ENCODE measurements at places on chromosomes 1 and 21.

- DNase-seq: no peak
Observed at GRCh38 chr1:12335815-12336214, 106.0 kb downstream of the VPS13D start.

GRCh38 chr1:36715797-36716196 lies 233.1 kb upstream of the CSF3R start:
- DNase-seq: no peak

- DNase-seq: no peak
Observed at GRCh38 chr1:193525411-193525810, 339.0 kb upstream of the B3GALT2 start.

DNA sequence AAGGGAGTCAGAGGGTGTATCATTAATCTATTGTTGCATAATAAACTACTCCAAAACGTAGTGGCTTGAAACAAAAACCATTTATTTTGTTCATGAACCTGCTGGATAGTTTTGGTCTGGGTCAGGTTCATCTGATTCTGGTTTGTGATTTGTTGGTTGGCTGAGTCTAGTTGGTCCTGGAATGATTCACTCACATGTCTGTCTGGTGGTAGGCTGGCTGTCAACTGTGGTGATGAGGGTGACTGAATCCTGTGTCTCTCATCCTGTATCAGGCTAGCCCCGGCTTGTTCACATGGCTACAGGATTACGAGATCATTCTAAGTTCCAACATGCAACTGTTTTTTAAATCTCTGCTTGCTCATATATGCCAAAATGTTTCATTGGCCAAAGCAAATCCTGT lies 22.5 kb upstream of the SIKE1 start:
- no peak for DNase-seq

DNA sequence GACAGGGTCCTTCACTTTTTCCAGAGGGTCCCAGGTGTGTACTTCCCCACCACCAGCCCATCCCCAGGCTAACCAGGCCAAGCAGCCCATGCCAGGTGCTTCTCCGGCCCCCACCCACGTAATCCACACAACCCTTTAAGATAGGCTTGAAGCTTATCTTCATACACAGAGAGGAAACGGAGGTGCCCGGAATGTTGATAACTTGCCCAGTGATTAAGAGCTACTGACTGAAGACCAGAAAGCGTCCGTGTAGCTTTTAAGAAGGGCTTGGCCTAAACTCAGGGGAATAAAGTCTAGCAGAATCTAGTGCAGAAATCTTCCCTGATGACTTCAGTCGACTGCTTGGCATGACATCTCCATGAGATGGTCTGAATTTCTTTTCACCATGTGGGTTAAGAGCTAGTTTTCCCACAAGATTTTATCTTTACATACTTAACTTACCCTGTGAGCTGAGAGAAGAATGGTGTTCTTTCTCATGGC lies 138.7 kb downstream of the GALNT2 start:
- DNase-seq: peak; percentile 65

DNA sequence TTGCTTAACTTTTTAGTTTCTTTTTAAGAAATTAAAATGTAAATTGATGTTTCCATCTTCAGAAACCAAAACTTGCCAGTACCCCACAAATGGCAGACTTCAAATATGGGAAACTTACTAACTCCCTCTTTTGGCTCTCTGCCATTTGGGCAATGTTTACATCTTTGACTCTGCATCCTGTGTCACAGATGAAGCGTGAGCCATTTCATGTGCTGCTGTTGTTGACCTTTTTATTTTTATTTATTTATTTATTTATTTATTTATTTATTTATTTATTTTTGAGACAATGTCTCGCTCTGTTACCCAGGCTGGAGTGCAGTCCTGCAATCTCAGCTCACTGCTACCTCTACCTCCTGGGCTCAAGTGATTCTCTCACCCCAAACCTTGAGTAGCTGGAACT lies 16.0 kb upstream of the COG2 start:
- no peak for DNase-seq

GRCh38 chr1:16007671-16008341 lies 3.8 kb downstream of the SRARP start:
- DNase-seq: no peak

DNA sequence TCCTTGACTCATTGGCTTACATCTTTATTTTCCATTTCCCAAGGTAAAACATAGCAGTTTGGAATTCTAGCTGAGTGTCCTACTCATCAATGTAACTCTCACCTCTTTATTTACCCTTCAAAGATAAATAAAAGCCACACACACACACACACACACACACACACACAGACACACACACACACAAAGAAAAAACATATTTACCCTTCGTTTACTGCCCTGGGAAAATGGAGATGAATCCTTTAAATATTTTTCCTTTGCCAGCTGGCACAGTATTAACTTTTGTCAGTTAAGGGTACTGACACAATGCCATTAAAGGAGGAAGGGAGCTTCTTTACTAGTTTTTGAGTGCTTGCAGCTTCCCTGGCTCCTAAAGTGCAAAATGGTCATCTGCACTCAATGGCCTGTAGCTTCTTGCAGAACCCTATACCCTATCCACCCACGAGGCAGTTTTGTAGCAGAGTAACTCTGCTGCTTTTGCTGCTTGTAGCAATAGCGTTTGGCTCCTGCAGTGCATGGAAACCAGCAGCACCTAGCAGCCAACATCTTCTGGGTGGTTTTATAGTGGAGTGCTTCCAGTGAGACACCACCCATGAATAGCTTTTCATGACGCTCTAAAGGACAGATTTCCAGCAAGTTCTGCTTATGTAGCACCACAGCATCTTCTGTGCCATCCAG lies 103.7 kb downstream of the HS2ST1 start:
- no peak for DNase-seq

- no peak for DNase-seq
Observed at GRCh38 chr1:226490426-226490809, 58.1 kb upstream of the STUM start.

GRCh38 chr21:33256019-33256418 lies 10.1 kb upstream of the IL10RB start:
- no peak for DNase-seq

DNA sequence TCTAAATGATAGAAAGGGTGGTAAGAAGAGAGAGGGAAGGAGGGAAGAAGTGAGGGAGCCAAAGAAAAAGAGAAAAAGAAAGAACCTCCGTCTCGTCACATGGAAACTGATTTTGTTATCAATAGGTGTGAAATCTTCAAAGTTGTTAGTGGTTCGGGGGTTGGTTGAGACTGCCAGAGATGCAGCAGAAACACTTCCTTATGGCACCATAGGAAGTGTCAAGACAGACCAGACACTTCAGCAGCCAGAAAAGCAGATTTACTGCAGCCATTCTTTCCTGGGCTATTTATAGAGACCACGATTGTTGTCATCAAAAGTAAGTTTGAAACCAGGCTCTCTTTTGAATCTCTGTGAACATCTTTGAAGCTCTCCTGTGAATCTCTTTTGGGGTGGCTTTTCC lies 150.5 kb downstream of the PLPPR5 start:
- no peak for DNase-seq

- DNase-seq: no peak
Observed at GRCh38 chr1:64950284-64950809, 16.0 kb downstream of the JAK1 start.

DNA sequence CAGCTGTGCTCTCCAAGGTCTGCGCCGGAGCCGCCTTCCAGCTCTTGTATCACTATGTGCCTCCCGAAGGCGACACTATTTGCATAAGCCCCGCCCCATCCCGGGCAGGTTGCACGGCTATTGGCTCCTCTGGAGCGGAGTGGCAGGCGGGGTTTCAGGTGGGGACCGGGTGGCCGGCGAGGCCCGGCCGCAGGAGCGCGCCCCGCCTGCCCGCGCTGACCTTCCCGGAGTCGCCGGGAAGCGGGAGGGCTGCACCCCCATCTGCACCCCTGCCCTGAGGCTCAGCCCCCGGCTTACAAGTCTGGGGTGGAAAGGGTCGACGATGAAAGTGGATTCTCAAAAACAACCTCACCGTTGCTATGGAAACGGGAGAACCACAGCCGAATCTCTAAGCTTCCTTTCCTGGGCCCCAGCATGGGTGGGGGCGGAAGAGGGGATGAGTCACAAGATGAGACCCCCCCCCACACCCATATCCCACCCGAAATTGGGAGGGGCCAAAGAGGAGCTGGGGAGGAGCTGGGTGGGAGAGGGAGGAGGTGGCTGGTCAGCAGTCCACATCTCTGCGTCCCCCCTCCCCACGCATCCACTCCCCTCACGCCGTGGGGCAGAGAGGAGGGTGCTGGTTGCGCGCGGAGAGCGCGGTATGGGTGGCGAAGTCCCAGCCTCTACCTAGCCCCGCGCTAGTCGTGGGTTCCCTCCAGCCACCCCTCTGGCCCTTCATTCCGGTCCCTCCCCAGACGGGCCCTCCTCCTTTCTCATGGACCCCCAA lies at the start of gene HPCAL4:
HPCAL4 (minus strand) TSS at position 51 of the 769 bp plus-strand sequence. CDS start 6,830 bp downstream, outside the sequence.
- no peak for DNase-seq

DNA sequence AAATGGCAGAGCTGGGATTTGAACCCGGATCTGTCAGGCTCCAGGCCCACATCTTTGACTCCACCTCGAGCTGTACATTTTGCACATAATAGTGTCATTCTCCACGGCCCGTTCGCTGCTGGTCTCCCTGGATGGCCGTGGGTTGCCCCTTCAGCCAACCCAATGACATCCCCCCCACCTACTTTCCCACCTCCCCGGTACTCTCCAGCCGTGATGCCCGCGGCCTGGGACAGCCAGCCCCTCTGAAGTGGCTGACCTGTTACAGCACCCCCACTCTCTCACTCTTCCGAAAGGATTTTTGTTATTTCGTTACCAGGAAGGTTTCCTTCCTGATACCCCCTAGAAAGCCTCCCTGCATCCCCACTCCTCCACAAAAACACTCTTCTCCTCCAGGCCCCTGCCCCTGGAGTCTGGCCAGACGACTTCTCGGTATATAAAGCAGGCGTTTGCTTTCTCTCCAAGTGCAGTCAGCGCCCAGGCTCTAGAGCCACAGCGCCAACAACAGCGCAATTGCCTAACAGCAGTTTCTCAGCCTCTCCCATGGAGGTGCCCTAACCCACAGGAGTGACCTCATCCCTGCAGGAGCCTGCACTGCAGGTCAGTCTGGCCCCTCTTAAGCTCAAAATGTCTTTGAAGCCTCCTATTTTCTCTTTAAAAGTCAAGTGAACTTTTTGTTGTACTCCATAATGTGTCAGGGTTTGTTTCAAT lies 14.5 kb upstream of the GJB5 start:
- DNase-seq: no peak

DNA sequence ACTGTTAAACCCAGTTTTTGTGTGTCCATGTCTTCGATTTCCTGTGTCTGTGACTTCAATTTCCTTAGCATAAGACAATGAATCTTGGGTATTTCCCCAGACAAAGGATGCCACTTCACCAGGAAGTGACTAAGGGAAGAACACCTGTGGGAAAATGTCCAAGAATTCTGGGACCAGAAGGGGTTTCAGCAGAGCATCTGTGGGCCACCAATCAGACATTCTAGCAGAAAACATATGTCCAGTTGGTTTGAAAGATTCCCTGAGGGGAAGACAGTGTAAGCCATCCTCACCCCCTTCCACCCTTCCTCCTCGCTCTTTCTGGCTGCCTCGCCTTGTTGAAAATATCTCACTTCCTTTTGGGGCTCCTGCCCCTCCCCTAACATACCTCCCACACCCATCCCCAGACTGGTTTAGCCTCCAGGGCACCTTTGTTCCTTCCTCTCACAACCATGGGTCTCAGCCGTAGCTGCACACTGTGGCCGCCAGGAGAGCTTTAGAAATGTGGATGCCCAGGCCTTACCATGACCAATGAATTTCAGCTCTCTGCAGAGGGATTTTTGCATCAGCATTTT lies 25.5 kb upstream of the IFNAR1 start:
- no peak for DNase-seq

- peak; percentile 32 for DNase-seq
Observed at GRCh38 chr1:48530727-48531351, 58.8 kb upstream of the SPATA6 start.

Measured in CMK (cell line).